Activated CD8-positive, alpha-beta memory T cell treated with anti-CD3 and anti-CD28 coated beads for 24 hours (primary cell): ENCODE measurements at places on chromosomes 1 and 21.

DNA sequence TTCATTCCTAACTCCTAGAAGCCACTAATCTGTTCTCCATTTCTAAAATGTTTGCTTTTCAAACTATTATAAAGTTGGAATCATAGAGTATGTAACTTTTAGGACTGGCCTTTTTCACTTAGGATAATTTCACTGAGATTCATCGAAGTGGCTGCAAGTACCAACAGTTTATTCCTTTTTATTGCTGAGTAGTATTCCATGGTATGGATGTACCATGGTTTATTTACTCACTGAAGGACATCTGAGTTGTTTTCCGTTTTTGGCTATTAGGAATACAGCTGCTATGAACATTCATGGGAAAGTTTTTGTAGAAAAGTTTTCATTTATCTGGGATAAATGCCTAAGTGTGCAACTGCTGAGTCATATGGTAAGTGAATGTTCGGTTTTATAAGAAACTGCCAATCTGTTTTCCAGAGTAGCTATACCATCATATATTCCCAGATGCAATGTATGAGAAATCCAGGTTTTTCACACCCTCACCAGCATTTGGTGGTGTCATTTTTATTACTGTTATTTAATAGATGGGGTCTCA, 66.3 kb downstream of the SLC27A3 start:
- no peak for DNase-seq

DNA sequence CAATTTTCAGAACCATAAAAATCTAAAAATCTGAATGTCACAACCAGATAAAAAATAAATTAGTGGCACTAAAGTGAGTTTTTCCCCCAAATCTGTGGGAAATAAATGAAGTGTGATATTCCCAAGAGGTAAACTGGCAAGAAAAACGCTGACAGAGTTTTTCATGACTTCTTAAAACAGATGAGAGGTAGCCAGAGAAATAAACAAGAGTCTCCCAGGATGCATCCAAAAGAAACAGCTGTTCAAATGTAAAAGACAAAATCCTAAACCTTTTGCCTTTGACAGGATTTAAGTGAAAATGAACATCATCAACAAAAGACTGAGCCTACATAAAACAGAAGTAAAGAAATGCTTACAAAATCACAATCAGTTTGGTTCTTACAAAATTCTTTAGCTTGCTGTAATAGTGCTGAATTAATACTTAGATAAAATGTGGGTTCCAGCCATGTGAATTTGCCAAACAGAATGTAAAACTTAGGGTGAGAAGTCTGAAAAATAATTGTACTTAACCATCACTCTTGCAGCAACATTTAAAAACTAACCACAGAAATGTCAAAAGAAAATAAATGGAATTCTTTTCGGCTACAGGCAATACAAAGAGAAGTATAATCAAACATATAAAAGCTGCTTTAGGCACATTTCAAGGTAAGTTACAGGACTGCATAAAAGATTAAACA, 133.6 kb downstream of the EIF4G3 start:
- no peak for DNase-seq

GRCh38 chr1:53826367-53826766, 11.7 kb downstream of the NDC1 start:
- DNase-seq, result no peak

DNA sequence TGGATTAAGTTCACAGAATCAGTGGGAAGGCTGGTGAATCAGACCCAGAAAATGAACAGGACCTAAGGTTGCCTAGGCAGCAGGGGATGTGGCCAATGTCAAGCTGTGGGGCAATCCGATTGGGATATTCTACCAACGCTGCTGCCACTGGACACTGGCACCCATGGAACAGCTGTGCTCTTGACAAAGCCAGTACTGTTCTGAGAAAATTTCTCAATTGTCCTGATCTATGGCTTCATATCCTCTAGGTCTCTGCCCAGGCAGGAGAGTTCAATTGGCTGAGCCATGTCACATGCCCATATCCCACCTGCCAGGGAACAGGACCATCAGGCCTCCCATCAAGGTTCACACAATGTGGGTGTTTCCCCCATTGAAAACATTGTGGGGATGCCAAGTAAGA, 6.2 kb downstream of the TACSTD2 start:
- DNase-seq, result no peak

GRCh38 chr1:24866211-24867083, 63.6 kb downstream of the RUNX3 start:
- DNase-seq, result peak; percentile 52

DNA sequence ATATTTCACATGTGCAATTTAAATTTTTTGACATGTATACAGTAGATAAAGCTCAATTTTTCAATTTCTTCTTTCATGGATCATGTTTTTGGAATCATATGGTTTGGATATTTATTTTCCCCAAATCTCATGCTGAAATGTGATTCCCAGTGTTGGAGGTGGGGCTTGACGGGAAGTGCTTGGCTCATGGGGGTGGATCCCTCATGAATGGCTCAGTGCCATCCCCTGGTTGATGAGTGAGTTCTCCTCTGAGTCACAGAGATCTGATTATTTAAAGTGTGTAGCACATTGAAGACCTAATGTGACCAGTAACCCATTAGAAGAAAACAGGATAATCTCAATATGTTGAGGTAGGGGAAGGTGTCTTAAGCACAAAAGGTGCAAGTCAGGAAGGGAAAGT, 9.1 kb upstream of the IFI16 start:
- no peak for DNase-seq

DNA sequence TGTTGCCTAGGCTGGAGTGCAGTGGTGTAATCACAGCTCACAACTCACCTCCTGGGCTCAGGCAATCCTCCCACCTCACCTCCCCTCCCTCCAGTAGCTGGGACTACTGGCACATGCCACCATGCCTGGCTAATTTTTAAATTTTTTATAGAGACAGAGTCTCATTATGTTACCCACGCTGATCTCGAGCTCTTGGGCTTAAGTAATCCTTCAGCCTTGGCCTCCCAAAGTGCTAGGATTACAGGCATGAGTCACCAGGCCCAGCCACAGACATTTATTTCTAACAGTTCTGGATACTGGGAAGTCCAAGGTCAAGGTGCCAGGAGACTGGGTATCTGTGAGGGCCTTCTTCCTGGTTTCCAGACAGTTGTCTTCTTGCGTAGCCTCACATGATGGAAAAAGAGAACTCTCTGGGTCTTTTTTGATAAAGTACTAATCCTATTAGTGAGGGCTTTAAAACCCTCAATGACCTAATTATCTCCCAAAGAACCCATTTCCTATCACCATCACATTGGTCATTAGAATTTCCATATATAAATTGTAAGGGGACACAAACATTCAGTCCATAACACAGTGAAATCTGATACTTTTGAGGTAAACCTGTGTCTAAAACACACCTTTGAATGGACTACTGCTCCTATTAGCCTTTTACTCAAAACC, 67.9 kb downstream of the PHACTR4 start:
- DNase-seq, result no peak

- DNase-seq, result no peak
Measured at GRCh38 chr1:207502726-207503125, 6.8 kb downstream of the CR1 start.

GRCh38 chr21:31142600-31142999, 104.3 kb upstream of the KRTAP19-8 start:
- no peak for DNase-seq

- DNase-seq, result no peak
Measured at GRCh38 chr1:90841473-90841872, 124.4 kb upstream of the BARHL2 start.

- no peak for DNase-seq
Measured at GRCh38 chr1:104408268-104408667, 658.6 kb downstream of the AMY1C start.

GRCh38 chr1:48767975-48768510, 8.6 kb downstream of the BEND5 start:
- DNase-seq, result no peak

DNA sequence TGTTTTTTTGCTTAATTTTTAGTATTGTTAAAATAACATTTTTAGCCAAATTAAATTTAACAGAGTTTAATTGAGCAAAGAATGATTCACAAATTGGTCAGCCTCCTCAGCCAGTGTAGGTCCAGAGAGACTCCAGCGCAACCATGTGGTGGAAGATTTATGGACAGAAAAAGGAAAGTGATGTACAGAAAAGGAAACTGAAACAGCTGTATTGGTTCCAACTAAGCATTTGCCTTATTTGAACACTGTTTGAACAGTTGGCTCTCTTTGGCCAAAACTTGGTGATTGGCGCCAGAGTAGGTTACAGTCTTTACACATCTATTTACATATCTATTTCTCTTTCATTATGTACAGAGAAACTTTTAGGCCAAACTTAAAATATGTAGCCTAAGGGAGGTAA, 19.4 kb downstream of the RPS6KC1 start:
- no peak for DNase-seq

GRCh38 chr1:26081267-26082019, 14.0 kb upstream of the TRIM63 start:
- no peak for DNase-seq

GRCh38 chr1:68293122-68293521, 60.8 kb upstream of the WLS start:
- no peak for DNase-seq

GRCh38 chr21:44871576-44872269, 1.8 kb downstream of the PTTG1IP start:
- DNase-seq, result no peak

DNA sequence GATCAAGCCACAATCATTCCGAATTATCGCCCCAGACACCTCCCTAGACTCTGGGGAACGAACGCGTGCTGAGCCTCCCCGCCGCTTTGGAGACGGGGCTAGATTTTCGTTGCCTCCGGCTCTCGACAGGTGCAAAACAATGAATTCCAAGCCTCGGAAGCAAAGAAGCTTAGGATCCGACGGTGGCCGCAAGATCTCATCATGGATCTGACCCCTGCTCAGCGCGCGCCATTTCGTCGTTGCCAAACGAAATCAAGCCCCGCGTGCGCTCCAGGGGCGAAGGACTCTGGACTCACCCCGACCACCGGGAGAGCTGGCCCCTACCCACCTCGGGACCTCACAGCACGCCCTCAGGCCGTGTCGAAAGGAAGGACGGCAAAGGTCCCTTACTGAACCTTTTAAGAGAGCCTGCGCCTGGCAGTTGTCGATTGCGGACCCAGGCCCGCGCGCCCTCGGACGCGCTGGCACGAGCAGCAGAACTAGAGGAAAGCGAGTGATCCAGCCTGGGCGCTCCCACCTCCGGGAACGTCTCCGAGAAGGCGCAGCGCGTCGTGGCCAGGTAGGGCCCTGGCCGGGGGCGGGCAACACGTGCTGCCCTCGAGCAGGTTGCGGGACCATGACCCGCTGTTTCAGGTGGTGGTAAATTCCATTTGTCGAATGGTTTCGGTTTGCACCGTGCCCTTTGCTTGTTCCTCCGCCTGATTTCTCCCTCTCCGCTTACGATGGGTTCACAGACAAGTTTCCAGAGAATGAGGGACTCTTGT, 1.6 kb upstream of the RUNX3 start:
- no peak for DNase-seq

- DNase-seq, result no peak
Measured at GRCh38 chr1:33363470-33363861, 42.6 kb upstream of the A3GALT2 start.

DNA sequence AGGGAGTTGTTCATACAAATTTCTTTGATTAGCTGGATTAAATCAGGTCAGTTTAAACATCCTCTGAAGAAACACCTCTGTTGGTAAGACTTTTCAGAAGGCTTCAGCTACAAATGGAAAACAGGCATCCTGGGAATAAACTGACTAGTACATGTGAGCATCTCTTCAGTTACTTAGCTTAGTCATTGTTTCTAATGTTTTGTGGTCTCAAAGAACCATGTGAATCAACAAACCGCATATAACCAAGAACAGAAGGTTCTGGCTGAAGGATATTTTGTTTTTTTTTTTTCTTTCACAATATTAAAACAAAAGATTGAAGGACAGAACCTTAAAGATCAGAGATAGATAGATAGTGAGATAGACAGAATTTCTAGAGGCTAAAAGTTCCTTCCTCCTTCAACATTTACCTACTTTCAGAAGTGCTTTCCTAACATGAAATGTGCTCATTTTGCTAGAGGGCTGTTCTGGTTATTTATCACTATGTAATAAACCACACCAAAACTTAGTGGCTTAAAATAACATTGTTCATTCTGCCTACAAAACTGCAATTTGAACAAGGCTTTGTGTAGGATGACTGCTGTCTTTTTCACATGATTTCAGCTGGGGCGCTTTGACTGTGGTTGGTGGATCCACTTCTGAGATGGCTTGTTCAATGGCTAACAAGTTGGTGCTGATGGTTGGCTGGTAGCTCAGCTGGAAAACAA, 119.8 kb upstream of the PTGFR start:
- no peak for DNase-seq

DNA sequence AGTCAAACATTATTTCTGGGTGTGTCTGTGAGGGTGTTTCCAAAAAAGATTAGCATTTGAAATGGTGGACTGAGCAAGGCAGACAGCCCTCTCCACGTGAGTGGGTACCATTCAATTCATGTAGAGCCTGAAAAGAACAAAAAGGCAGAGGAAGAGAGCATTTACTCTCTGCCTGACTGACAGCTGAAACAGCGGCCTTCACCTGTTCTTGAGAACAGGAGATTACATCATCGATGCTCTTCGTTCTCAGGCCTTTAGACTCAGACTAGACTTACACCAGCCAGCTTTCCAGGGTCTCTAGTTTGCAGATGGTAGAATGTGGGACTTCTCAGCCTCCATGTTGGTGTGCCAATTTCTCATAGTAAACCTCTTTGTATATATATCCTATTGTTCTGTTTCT, 302.3 kb downstream of the BACH1 start:
- DNase-seq, result no peak

- DNase-seq, result no peak
Measured at GRCh38 chr1:110113551-110113950, 1.3 kb downstream of the UBL4B start.

DNA sequence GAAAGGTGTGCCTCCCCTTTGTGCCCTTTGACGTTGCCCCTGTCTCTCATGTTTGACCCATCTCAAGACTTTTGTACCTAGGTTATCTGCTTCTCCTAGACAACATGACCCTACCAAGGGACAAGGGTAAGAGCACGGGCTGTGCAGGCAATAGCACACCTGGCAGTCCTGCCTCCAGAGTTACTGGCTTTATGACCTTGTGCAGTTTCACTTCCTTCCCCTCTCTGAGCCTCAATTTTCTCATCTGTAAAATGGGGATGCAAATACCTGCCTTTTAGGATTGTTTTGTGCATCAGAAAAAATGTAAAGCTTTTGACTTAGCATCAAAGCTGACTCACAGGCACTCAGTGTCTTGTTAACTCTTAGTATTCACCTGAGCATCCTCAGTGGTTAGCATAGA, 36.4 kb downstream of the ELK4 start:
- no peak for DNase-seq

DNA sequence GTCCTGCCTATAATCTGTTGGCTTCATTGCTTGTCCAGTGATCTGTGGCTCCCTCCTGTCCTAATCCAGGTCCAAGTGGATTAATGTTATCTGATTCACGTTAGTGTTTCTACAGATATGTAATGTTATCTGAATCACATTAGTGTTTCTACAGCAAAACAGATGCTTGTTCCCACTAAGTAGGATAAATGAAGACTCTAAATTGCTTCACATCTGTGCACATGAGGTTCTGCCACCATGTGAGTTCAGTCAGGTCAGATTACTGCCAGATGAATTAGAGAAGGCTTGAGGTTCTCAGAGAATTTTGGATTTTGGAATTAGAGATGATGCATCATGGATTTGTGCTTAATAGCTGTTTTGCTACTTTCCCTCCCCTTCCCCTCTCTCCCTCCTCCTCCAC, 13.2 kb downstream of the DISC1 start:
- no peak for DNase-seq

- DNase-seq, result peak; percentile 71
Measured at GRCh38 chr1:111515291-111516004, 12.0 kb upstream of the ADORA3 start.

- DNase-seq, result peak; percentile 45
Measured at GRCh38 chr1:30184393-30185141, 538.8 kb downstream of the MATN1 start.
